ENCODE measurements at places on chromosomes 11 and 22. TPM values are rescaled to one million over a fixed set of nuclear protein-coding genes. Genes with fewer than 3 reads are reported as not detected.

MAP6 gene
- polyA plus RNA-seq: 11.1 TPM

TMEM41B gene
- polyA plus RNA-seq: 46.8 TPM

ADORA2A gene
- 8.9 TPM for polyA plus RNA-seq

DRAP1 gene
- polyA plus RNA-seq: 113 TPM

DNA sequence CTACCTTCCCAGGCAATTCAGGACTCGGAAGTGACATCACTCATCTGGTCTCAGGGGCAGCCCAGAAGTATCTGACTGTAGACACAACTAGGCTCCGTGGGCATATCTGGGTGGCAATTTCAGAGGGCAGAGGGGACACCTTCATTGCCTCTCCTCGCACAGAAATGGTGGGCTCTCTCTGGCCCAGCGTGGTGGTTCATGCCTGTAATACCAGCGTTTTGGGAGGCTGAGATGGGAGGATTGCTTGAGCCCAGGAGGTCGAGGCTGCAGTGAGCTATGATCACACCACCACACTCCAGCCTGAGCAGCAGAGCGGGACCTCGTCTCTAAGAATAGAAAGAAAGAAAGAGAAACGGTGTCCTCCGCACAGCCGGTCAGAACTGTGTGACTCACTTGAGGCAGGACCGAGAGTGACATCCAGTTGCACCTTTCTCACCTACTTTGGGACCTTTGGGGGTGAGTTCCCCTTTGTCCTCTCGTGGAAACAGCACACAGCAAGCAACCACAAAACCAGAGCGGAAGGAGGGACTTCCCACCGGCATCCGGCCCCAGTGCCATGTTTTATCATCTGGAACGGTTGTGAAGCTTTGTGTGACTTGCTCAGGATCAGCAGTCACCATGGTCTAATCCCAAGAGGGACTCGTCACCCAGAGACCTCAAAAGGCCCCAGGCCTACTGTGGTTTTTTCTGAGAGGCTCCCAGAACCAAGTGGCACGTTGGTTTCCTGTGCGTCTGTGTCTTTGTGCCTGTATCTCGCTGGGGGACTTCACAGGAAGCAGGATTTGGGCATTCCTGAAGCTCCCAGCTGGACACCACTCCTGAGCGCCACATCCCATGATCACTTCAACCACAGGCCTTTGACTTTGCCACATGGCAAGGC is 38.4 kb upstream of the EMID1 start:
- DNase-seq: no peak

- peak; percentile 38 for DNase-seq
Observed at GRCh38 chr11:18721561-18722292, 4.3 kb downstream of the IGSF22 start.

DNA sequence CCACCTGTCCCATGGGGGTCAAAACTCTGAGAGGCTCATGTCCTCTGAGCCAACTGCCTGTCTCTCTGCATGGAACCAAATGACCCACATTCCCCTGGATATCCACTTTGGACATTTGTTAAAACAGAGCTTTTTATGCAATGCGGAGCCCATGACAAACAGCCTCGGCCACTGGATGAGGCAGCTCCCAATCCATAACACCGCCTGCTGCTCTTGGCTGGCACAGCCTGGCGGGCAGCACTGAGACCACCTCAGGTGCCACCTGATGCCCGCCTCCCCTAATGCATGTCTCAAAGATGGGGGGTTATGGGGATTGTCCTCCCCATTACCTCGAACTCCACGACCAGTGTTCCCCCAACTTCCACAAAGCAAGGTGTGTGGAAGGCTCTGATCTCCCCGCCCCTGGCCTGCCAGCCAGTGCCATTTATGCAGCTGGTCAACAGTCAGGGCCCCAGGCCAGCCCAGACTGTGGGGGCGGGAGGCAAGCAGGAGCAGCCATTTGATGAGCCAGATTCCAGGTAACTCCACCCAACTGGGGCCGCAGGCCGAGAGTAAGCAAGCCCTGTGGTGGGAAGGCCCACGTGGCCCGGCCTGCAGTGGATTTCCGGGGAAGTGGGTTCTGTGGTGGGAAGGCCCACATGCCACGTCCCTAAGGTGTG is 84.2 kb downstream of the PHF21B start:
- DNase-seq: no peak

DNA sequence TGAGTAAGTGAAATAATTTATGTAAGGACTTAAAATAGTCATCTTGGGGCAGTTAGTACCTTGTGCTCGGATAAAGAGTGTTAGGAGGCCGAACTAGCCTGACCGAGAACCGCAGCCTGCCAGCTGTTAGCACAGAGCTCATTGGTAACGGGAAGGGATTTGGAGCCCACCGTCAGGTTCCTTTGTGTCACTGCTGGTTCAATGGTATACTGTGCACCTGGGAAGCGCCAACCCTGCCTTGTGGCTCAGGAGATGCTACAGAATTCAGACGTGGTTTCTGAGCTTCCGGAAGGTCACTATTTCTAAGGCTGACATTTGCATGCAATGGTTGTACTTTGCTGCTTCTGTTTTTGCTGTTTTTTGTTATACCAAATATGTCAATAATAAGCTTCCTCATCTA is 403.5 kb downstream of the CADM1 start:
- DNase-seq: no peak

- no peak for DNase-seq
Observed at GRCh38 chr11:60972182-60973030, 926 bp downstream of the CD6 start.

- no peak for DNase-seq
Observed at GRCh38 chr11:18633256-18634139, 644 bp downstream of the SPTY2D1 start.

- DNase-seq: no peak
Observed at GRCh38 chr11:33620423-33621171, 80.0 kb downstream of the C11orf91 start.

DNA sequence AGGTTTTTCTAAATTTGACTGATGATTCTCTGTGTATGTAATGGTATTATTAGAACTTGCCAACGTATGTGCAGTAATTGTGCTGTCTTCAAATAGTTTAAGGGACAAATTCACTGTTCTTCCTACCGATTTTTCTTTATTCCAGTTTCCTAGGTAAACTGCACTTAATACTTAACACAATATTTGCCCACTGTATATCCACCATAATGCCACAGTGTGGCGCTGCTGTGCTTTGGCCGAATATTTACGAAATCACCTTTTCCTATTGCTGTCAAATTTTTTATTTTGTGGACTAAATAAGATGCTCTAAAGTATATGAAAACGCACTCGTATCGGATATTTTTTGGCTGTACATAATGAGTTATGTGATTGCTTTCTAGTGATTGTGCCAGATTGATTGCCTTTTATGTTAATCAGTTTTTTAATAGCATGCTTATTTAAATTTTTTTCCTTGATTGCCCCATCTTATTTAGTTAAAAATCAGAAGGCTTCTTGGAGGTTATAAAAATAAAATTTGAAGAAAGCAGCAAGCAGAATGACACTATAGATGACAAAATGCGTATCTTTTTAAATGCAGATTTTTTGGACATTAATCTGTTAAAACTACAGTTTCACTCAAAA is 10.5 kb downstream of the AASDHPPT start:
- DNase-seq: peak; percentile 39

DNA sequence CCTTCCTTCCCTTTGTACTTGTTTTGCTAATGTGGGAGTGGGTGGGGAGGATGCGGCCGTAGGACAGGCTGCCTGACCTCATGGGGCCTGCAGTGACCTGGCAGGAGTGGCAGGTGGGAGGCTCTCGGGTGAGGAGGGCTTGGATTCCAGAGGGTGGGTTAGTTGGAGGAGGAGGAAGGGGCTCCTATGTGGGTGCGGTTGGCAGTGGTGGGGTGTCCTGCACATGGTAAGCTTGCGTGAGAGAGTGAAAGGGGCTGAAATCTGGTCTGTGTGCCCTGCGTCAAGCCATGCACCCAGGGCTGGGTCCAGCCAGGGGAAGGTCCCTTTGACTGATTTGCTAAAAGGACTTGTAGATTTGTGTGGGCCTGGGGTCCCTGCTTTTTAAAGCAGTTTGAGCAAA is 90.7 kb upstream of the OR4B1 start:
- no peak for DNase-seq

- DNase-seq: no peak
Observed at GRCh38 chr11:134228625-134229024, 4.2 kb downstream of the VPS26B start.

- no peak for DNase-seq
Observed at GRCh38 chr22:19343470-19343869, 52.0 kb upstream of the CLTCL1 start.

DNA sequence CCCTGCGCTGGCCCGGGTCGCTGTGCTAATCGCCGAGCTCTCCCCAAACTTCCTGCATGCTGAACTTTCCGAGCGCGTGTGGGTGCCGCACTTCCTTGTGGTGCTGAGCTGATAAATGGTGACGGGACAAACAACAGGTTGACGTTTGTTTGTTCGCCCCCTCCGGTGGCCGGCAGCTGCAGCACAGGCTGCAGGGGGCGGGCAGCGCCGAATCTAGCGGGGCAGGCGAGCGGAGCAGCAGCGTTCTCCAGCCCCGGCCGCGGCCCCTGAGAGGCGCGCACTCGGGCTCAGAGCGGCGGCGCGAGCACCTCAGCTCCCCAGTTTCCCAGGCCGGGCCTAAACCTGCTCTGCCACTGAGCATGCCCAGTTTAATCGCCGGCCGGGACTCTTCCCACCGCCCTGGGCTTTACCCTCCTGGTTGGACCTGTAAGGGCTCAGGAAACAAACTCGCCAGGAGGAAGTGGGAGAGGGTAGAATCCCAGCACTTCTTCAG is at the start of gene PDGFD:
PDGFD (minus strand) TSS at position 120 of the 493 bp plus-strand sequence.
- DNase-seq: peak; percentile 47
